ENCODE measurements at places on chromosomes 2 and 18.

DNA sequence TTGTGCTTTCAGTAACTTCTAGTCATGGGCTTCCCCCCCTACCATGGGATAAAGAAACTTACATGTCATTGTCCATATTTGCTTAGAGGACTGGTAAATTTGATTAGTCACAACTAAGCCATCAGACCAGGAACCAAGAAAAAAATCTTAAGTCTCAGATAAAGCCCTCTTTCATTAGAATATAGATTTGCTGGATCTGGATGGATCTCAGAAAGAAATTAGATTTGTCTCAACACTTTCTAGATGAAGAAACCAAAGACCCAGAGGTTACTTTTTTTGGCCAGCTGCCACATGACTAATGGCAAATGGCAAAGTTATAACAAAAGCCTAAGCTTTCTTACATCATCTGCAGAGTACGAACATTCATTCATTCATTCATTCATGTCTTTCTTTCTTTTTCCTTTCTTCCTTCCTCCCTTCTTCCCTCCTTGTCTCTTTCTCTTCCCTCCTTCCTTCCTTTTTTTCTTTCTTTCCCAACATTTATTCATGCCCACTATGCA lies 60.2 kb downstream of the CDCA7 start:
- DNase-seq = no peak

DNA sequence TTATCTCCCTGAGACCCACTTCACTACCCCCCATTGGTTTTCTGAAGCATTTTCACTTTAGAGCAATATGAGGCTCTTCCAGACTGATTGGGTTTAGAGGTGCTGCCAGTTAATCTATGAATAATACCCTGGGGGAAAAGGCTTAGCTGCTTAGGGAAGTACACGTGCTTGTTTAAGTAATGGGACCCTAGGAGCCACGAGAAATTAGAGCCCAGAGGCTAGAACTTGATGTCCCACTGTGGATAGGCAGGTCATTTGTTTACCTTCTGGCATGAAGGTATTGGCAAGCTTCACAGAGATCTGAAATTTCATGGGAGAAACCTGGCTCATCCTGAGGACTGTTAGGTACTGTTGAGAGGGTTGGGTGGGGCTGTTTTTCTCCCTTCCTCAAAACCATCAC lies 59.7 kb downstream of the CLIP4 start:
- DNase-seq = no peak

DNA sequence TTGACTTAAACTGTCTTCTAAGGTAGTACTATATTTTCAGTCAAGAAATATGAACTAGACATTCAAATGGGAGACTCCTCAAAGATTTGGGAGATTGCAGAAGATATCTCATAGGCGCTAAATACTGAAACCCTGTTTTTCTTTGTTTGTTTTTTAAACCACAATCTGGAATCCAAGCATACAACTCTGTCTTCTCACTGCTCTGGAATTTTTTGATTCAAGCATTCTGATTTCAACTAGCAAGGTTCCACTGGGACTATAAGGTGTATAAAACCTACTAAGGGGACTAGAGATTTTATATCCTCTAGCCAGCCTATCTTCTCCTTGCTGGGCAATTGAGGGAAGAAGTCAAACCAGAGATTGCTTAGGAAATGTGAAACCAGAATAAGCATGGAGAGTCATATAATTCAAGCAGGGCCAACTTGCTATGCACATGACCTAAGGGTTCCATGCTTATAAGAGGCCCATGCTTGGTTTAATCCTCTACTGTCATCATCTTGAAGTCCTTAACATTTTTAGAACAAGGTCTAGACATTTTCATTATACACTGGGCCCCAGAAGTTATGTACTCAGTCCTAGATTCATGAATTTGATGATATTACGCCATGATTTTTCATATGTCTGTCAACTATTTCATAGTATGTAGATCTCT lies 405.5 kb downstream of the PARD3B start:
- no peak for DNase-seq

- DNase-seq = no peak
These were observed 29.8 kb downstream of the COL6A3 start for GRCh38 chr2:237383991-237384671.

- no peak for DNase-seq
These were observed 167.9 kb downstream of the HRH4 start for GRCh38 chr18:24628326-24628725.

DNA sequence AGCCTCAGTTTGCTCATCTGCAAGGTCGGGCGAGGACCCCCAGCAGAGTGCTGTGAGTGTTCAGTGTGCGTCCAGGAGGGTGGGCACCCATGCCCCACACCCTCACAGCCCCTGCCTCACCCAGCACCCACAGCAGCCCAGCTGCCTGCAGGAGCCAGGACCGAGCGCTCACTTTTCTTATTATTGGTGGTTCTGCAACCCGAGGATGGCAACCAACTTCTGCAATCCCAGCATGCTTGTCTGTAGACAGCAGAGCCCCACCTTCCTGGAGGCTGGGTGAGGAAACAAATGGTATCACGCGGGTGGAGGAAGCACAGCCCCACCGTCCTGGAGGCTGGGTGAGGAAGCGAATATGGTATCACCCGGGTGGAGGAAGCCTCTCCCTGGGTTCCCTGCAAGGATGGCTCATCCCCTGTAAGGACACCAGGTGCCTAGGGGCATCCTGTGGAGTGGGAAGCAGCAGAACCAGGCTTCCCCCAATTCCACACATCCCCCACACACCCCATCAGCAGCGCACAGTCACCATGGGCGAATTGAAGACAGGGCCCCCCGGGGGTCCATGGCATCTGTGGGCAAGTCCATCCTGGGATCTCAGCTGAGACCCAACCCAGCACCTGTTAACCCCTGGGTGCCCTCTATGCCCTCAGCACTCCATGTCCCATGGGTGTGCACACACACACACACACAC lies 220.5 kb upstream of the RAB6C start:
- no peak for DNase-seq

DNA sequence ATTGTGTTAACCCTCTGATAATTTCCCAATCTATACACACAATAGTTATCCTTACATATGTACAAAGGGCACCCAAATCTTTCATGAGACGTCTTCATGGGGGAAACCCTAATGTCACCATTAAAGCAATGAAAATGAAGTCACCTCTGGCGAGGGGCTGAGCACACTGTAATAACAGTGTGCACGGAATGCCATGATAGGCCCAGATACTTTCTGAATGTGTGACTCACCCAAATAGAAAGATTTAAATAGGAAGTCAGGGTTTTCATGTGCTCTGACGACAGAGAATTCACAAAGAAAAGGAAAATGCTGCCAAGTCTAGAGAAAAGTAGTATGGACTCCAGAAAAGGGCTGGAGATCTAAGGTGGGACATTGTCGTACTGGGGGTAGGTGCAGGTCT lies 128.3 kb downstream of the SATB2 start:
- no peak for DNase-seq

DNA sequence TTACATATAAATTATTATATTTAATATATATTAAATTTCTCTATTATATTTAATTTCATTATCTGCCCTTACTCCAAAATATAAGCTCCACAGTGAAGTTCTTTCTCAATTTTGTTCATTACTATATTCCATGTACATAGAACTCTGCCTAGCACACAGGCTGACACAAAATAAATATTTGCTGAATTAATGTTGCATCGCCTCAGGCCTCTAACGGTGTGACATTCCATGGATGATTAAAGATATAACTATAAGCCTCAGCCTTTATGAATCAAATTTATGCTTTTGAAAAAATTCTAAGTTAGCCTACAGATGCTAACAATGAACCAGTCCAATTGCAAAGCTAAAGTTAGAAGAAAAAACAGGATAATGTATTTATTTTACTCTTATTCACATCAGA lies 1337.2 kb upstream of the NRXN1 start:
- no peak for DNase-seq

DNA sequence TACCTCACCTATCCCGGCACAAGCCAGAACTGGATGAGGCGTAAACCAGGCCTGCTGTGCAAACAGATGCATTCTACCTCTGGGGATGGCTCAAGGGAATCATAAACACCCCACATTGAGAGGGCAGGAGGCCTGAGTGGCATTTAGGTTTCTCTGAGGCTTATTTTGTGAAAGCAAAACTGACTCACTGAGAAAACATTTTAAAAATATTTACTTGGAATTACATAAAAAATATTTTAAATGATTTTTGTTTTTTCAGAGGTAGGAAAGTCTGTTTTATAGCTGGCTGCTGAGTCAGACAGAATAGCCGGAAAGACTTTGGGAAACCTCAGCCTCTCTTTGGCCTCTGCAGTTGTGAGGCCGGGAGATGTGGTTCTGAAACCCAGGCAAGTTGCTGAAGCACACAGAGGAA lies 244.1 kb downstream of the NCKAP5 start:
- no peak for DNase-seq

Measured in activated CD4-positive, alpha-beta T cell treated with anti-CD3 and anti-CD28 coated beads for 24 hours (primary cell).